Urinary bladder (tissue), 4 donors: ENCODE measurements at places on chromosomes 1 and 21. TPM values are rescaled to one million over a fixed set of nuclear protein-coding genes. Genes with fewer than 3 reads are reported as not detected.

DNA sequence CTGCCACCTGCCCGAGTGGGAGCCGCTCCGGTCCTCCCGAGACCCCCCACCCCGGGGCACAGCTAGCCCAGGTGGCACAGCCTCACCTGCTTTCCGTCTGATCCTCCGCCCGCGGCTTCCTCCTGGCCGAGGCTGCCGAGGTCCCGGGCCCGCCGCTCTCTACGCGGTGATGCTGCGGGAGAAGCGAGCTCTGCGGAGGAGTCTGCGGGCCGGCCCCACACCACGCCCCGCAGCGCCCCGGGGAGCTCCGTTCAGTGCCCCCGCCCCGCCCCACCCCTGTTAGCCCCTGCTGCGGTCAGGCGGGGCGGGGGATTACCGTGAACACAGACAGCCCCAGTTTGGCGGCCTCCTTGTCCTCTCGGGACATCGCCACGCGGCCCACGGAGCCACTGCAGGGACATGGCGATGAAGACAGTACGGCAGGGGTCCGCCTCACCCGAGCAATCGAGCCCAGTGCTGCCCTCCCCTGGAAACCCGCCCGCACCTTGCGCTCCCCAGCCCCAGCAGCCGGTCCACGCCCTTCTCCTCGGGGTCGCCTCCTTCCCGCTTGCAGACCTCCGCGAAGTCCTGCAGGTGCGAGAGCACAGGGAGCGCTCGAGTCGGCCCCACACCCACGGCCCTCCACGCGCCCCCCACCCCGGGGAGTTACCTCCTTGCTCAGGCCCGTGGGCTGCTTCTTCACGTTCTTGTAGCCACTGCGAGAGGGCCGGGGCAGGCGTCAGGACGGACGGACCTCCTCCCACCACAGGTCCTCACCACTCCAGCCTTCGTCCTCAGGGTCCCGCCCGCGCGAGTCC is 933 bp downstream of the C1orf35 start:
- no peak for DNase-seq

- no peak for DNase-seq
These were observed 84.3 kb downstream of the ELAVL4 start for GRCh38 chr1:50193002-50193401.

DNA sequence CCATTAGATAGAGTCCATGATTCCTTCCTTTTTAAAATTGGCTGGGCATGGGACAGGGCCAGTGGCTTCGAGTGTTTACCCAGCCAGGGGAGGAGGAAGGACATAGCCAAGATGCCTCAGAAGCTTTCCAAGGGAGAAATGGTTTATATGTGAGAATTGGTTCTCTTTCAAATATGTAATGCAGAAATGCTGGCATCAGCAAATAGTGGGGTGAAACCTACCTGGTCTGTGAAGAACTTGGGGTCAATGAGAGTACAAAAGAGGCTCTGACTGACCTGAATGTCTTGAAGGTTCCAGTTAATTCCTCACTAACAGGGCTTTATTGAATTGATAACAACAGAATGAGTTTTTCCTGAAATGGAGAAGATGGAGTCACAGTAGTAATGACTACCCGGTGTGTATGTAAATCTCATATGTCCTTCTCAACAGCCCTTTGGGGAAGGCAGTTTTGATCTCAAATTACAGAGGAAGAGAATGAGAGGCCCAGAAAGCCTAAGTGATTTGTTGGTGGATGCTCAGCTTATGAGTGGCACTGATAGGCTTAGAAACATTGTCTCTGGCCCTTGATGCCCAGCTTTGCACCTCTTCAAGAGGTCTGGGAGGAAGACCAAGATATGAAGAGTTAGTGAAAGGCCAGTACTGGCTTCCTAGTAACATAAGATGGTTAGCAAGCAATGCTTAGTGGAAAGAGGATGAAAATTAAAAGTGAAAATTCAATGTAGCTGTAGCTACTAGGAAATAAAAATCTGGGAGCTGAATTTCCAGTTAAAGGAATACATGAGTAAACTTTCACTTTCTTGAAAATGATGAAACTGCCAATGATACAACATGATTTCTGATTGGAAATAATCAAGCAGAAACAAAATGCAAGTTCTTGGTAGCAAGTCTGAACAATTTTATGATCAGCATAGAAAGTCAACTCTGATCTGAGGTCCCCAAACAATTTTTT is 2.7 kb downstream of the ATF3 start:
- DNase-seq = no peak

DNA sequence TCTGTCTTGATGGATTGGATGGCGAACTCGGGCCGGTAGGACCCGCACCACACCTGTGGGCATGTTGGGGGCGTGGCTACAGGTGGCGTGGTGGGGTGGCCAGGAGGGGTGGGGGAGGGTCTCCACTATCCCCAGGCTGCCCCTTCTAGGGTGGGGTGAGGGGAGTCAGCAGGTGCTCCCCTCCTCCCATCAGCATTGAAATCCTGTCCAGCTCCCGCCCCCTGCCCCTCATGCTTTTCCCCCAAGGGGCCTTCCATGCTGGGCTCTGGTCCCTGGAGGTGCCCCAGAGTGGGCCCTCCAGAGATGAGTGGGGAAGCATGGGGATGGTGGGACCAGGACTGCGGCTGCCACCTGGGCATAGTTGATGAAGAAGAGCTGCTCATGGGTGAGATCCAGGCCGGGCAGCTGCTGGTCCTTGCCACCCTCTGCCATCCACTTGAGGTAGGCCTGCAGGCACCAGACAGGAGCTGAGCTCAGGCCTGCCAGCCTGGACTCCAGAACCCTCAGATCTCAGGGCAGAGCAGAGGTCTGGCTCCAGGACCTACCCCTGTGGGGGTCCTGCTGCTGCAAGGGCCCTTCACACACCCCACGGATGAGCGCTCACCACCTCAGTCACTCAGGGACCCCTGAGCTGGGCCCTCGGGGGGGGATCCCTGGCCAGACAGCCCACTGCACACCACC is 5.1 kb downstream of the PRXL2B start:
- DNase-seq = no peak

DNA sequence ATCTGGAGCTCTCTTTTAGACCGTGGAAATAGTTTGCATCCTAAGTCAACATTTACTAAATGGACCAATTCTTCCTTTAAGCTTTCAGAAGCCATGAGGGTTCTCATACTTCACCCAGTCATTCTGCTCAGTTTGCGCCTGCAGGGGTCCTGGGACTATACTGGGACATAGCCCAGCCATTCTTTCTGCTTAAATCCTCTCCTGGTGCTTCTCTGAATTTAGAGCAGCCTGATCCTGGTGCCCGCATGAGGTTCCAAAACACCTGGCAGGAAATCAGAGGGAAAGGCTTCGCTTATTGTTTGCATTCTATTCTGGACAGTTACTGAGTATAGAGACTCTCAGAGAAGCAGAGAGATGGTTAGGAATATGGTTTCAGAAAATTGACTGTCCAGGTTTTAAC is 27.0 kb downstream of the TNN start:
- DNase-seq = no peak

DNA sequence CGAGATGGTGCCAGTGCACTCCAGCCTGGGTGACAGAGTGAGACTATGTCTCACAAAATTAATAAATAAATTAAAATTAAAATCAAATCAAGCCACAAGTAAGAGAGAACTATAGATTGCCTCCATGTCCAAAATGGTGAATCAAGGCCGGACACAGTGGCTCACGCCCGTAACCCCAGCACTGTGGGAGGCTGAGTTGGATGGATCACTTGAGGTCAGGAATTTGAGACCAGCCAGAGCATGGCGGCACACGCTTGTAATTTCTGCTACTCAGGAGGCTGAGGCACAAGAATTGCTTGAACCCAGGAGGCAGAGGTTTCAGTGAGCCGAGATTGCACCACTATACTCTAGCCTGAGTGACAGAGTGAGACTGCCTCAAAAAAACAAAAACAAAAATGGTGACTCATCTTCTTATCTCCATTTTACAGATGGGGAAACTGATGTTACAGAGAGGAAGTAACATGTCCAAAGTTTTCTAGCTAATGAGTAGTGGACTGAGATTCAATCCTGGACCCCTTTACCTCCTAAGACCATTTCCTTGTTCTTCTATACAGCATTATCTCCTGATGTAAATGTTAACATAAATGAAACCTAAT is 99.0 kb upstream of the HNRNPU start:
- DNase-seq = no peak

- DNase-seq = no peak
These were observed 53.3 kb downstream of the TEX35 start for GRCh38 chr1:178566187-178566586.

GRCh38 chr1:9289090-9289534 is 3.6 kb upstream of the SPSB1 start:
- no peak for DNase-seq

- DNase-seq = no peak
These were observed 79.2 kb downstream of the NRDC start for GRCh38 chr1:51799372-51799771.

GRCh38 chr1:223683586-223684487 is 18.3 kb upstream of the CAPN8 start:
- DNase-seq = no peak

GRCh38 chr1:22284906-22285548 is 142.1 kb upstream of the WNT4 start:
- DNase-seq = no peak

DNA sequence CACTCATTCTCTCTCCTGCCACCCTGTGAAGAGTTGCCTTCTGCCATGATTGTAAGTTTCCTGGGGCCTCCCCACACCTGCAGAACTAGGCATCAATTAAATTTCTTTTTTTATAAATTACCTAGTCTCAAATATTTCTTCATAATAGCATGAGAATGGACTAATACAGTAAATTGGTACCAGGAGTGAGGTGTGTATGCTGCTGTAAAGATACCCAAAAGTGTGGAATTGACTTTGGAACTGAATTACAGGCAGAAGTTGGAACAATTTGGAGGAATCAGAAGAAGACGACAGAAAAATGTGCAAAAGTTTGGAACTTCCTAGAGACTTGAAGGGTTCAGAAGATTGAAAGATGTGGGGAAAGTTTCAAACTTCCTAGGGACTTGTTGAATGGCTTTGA is 308.1 kb upstream of the TMPRSS15 start:
- DNase-seq = no peak

- no peak for DNase-seq
These were observed 144.1 kb upstream of the CTTNBP2NL start for GRCh38 chr1:112251766-112252506.

GRCh38 chr21:28487455-28488070 is 505.1 kb downstream of the LTN1 start:
- no peak for DNase-seq

DNA sequence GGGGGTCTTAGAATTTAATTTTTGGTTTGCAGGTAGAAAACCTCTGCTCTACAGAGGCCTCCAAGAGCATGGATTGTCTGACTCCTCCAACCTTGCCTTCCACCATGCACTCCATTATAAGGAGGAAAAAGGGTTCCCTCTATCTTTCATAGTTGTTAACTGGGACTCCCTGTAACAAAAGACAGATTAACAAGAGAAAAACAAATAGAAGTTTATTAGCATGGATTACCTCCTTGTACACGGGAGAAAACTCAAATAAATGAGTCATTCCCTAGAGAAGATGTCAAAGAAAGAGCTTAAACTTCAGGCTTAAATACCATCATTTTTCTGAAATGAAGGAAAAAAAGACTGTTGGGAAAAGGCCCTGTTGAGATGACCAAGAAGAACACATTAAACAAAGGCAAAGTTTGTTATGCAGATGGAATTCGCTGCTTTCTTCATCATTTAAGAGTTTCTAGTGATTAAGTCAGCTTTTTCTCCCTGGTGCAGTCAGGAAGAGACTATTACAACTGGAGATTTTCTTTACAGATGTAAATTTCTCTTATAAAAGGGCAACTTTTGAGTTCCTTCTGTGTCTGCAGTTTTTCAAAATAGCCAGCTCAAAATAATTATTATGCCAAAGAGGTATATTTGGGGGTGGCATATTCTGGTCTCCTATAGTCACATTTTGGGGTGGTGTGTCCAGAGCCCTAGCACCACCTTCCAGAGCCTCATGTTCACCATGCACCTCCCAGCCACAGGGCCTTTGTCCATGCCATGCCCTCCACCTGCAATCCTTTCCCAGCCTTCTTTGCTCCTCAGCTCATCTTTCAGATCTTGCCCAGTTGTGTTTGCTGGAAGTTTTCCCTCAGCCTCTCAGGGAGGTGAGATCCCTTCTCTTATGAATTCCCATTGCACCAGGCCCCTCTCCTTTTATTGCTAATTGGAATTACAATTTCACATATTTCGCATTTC is 63.1 kb upstream of the KLHDC7A start:
- no peak for DNase-seq

DNA sequence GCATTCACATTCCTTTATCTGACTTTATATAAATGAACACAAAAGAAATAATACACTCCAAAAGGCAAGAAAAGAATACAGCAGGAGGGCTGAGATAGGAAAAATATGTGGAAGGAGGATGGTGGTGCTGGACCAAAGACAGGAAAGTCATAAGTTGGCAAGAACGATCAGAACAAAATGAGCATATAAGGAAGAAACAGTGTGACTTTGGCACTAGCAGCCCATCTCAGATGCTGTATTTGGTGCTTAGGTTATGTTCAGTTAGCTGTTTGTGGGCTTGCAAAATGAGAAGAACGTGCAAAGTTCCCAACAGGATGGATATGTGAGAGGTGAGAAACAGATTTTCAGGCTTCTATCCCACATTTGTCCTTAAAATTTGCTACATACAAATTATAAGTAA is 719.8 kb upstream of the ADGRL4 start:
- DNase-seq = no peak

DNA sequence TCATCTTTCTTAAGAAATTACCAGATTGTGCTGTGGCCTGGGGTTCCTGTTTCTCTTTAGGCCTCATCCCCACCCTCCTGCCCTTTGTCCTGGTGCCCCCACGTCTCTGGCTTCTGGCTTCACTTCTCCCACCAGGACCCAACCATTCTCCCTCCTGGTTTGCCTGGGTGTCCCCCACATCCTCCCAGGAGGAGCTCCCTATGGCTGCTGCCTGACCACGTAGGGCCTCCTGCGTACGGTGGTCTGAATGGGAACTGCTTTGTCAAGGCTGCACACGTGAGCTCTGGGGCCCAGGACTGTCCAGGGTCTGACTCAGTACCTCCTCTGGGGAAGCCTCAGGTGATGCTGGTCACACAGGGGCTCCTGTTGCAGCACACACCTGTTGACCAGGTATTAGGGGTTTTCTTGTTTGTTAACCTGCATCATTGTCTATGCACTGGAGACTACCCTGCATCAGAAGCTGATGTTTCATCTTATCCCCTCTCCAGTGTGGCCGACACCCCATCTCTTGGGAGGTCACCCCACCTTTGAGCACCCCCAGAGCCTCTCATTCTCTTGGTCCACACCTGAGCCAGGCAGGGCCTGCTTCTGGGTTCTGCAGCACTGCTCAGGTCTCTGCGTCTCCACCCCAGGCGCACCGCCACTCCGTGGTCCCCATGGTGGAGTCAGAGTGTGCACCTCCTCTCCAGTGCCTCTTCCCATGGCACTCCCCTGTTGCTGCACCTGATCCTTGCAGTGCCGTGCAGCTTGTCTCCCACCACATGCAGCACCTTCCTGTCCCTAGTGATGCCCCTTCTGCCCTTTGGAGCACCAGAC is 65.8 kb downstream of the S100B start:
- no peak for DNase-seq

Gene ZMYND12
- total RNA-seq = 3.2 TPM

Gene OLIG2
- not detected for total RNA-seq

Gene ADORA1
- total RNA-seq = 1.4 TPM

Gene OR2L13
- not detected for total RNA-seq

Gene KCNE2
- not detected for total RNA-seq

Gene TRNP1
- total RNA-seq = 7.1 TPM

Gene KRTAP11-1
- total RNA-seq = not detected

Gene RAB42
- 6.1 TPM for total RNA-seq

Gene ERICH3
- total RNA-seq = 0.79 TPM

Gene XCL1
- total RNA-seq = not detected

Gene CFHR2
- total RNA-seq = not detected
